ENCODE measurements at places on chromosomes 3 and 15.

DNA sequence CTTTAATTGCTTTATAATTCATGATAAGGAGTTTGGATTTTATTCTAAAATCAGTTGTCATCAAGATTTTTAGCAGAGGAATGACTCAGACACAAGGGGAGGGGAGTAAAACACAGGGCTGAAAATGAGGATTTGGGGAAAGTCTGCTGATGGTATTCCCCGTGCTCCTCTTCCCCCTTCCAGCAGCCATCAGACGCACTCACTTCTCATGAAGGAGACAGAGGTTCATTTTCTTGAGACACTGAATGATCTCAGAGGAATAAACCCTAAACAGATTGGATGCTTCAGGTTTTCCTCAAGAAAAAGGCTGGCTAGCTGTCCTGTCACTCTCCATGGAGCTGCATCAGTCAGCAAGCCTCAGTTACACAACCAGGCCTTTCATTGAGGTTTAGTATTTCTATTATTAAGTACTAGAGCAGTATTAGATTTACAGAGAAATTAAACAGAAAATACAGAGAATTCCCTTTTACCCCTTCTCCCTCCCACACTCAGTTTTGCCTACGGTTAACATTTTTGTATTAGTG, 166.4 kb downstream of the C3orf70 start:
- DNase-seq, result no peak

DNA sequence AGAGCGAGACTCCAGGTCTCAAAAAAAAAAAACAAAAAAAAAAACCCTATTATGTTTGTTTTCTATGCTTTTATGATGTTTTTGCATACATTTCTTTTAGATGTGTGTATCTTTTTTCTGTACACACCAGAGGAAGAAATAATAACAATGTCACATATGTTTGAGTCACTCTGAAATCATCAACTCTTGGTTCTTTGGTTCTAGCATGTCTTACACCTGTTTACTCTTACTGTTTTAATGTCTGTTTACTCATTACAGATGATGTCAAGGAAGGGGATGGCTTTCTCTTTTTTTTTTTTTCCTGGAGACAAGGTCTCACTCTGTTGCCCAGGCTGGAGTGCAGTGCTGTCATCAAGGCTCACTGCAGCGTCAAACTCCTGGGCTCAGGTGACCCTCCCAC, 24.1 kb downstream of the RHOA start:
- no peak for DNase-seq

- no peak for DNase-seq
Measured at GRCh38 chr15:41536866-41537265, 7.2 kb downstream of the RPAP1 start.

DNA sequence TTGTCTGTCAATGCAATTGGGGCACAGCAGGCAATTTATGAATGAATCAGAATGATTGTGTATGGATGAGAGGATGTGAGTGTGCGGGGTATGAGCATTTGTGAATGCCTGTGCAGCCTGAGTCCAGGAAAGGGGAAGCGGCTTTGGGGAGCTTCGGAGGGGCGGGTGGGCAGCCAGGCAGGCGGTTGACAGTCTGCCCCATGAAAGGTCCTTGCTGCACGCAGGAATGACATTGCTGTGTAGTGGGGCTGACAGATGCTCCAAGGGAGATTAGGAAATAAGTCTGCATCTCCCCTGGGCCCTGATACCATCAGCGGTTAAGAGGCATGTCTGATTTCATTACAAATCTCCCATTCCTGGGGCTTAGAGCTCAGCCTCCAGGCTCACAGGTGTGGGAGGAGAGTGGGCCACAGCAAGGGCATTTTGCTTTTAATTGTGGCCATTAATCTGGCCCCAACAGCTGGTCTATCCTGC, 26.4 kb upstream of the TSPAN3 start:
- no peak for DNase-seq

DNA sequence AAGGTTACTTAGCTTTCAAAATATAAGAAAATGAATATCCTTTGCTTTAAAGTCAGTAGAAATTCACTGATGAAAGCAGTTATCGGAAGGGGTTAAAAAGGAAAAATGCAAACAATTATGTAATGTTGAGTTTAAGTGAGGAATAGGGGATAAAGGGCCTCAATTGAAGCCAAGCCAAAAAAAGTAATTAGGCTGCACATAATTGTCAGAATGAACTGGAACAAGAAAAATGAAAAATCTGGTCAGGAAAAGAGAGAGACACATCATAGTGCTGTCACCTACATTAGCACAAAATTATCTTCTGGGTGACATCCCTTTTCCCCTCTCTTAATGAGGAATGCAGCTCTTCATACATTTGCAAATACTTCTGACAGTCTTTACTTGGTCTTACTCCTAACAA, 48.8 kb upstream of the PIK3R4 start:
- no peak for DNase-seq

DNA sequence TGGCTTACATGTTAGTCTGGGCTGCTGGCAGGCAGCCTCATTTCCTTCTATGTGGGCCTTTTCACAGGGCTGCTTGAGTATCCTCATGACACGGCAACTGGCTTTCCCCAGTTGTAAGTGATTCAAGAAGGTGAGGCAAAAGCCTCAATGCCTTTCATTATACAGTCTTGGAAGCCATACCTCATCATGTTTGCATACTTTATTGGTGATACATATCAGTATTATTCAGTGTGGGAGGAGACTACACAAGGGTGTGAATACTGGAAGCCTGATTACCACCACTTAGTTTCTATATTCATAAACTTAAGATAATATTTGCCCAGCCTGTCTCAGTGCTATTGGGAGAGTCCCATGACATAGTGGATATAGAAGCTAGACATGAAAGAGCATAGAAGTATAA, 346.8 kb downstream of the SOX2 start:
- no peak for DNase-seq

GRCh38 chr15:40412095-40412759, 6.6 kb downstream of the IVD start:
- DNase-seq, result no peak

Data from GM19239 (cell line).